ENCODE measurements at places on chromosomes 7 and 10. TPM values are rescaled to one million over a fixed set of nuclear protein-coding genes. Genes with fewer than 3 reads are reported as not detected.

The ICA1 gene
- total RNA-seq = 51.8 TPM

DNA sequence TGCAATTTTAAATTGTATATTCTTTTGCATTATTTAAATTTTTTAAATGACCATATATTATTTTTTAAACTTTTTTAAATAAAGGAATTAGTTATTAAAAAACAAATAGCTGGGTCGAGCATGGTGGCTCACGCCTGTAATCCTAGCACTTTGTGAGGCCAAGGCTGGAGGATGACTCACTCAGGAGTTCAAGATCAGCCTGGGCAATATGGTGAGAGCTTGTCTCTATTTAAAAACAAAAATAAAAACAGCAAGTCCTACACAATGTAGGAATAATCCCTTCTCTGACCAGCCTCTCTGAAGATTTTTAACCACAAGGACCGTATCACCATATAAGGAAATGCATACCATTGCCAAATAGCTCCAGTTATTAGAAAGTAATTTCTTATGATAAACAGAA lies 19.6 kb downstream of the NOC3L start:
- H3K27ac ChIP-seq = no peak overlapping the region
- DNase-seq = no peak
- no peaks in the 10 kb centered on the region for H3K27me3 ChIP-seq

DNA sequence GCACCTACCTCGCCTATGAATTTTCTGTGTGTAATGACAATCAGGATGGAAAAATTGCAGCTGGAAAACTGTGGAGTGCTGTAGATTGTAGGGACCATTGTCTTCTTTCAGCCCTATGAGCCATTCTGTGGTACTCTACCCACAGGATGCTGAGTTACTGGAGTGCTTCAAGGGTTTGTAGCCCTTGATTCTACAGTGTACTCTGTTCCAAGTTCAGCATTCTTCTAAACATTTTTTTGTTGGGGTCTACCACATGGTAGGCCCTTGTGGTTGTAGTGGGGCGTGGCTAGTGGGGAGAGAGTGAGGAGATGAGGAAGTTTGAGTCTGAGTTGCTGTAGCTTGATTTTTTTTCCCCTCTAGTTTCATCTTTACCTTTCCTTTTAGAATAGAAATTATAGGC lies 33.5 kb downstream of the REEP3 start:
- no peak overlapping the region for H3K4me3 ChIP-seq
- H3K4me1 ChIP-seq = no peaks in the 10 kb centered on the region
- no peak overlapping the region for H3K27ac ChIP-seq

DNA sequence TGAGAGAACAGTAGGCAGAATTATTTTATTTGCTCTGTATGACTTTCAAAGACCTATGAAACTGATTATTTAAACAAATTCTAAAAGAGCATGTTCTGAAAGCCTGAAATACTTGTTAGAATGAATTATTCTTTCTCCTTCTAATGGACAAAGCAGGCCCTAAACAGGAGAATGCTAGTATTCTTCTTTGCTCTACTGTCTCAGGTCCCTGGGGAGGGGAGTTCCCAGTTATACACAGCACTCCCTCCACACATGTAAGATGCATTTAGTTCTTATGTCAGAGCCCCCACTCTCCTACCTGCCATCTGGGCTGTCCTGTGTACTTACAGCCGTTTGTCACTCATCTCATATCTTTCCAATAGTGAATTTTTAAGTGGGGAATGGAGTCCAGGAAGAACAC lies 633.5 kb upstream of the ANKRD30A start:
- H3K36me3 ChIP-seq = no peaks in the 10 kb centered on the region
- no peaks in the 10 kb centered on the region for H3K27me3 ChIP-seq
- no peak overlapping the region for H3K27ac ChIP-seq
- H3K4me1 ChIP-seq = peaks cover 31% of the 10 kb centered on the region
- DNase-seq = no peak

DNA sequence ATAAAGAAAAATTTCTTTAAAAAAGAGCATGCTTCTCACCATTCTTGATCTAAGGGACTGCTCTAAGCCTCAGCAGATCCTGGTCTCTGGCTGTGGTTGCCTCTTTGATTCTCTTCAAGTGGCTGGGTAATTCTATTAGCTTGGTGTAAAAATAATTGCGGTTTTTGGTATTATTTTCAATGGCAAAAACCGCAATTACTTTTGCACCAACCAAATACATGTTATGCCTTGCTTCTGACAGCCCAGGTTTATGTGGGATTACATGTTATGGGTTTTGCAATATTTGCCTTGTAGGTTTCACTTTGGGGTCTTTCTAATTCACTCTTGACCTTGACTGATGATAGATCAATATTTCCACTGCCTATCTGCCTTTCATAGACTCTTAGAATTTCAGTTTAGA lies 20.0 kb upstream of the CREB5 start:
- H3K4me3 ChIP-seq = no peak overlapping the region
- no peaks in the 10 kb centered on the region for H3K4me1 ChIP-seq
- no peaks in the 10 kb centered on the region for H3K27me3 ChIP-seq
- no peak overlapping the region for H3K27ac ChIP-seq

Data from right atrium auricular region (tissue), 2 donors.